Stimulated activated memory B cell treated with anti-CD40 and anti-IgM and Interleukin-4, amounts not matched to agents 10 μg/mL and 1 μg/mL and 100 μg/mL, for 72 hours (primary cell): ENCODE measurements at places on chromosomes 3 and 15.

DNA sequence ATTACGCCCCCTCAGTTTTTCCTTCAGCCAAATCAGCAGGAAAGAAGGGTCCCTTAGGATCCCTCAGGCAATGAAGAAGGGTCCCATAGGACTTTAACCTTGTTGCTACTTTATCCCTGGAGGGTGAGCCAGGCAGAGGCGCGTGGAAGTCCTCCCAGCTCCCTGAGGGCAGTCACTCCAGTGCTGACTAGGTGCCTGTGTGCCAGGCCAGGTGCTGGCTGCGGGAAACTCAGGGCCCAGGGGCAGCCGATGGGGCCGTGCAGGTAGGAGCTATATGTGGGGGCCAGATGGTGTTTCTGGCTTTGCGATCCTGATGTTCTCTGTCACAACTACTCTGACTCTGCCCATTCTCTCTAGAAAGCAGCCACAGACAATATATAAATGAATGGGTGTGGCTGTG, 42.8 kb upstream of the IQSEC1 start:
- no peak overlapping the region for H3K4me3 ChIP-seq
- peaks cover 45% of the 10 kb centered on the region for H3K4me1 ChIP-seq
- peak overlapping the region; percentile 86 for H3K27ac ChIP-seq
- H3K36me3 ChIP-seq, result no peaks in the 10 kb centered on the region
- no peak for ATAC-seq

- no peak overlapping the region for H3K27ac ChIP-seq
- no peaks in the 10 kb centered on the region for H3K36me3 ChIP-seq
- H3K4me1 ChIP-seq, result no peaks in the 10 kb centered on the region
- H3K27me3 ChIP-seq, result peaks cover 19% of the 10 kb centered on the region
- ATAC-seq, result no peak
Observed at GRCh38 chr3:190741788-190742187, 120.7 kb downstream of the GMNC start.

GRCh38 chr15:76206325-76206976, 104.8 kb downstream of the ETFA start:
- no peaks in the 10 kb centered on the region for H3K27me3 ChIP-seq
- H3K36me3 ChIP-seq, result peaks cover 11% of the 10 kb centered on the region
- no peak overlapping the region for H3K4me3 ChIP-seq
- no peak for ATAC-seq

DNA sequence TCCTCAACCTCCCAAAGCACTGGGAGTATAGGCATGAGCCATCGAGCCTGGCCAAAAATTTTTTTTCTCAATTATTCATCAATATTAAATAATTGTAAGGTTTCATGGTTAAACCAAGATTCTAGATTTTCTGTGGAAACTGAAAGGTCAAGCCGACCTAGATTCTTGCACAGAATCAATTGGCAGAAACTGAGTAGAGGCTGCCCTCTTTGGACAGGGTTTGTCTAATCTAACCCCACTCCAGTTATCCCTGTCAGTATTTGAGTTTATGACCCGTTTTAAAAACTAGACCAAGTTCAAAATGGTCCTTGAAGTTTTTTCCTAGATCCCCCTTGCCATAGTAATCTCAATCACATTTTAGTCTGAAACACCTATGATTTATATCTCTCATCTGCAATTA, 8.6 kb upstream of the ADAM10 start:
- ATAC-seq, result no peak
- H3K36me3 ChIP-seq, result no peaks in the 10 kb centered on the region
- no peak overlapping the region for H3K27ac ChIP-seq
- no peaks in the 10 kb centered on the region for H3K27me3 ChIP-seq

DNA sequence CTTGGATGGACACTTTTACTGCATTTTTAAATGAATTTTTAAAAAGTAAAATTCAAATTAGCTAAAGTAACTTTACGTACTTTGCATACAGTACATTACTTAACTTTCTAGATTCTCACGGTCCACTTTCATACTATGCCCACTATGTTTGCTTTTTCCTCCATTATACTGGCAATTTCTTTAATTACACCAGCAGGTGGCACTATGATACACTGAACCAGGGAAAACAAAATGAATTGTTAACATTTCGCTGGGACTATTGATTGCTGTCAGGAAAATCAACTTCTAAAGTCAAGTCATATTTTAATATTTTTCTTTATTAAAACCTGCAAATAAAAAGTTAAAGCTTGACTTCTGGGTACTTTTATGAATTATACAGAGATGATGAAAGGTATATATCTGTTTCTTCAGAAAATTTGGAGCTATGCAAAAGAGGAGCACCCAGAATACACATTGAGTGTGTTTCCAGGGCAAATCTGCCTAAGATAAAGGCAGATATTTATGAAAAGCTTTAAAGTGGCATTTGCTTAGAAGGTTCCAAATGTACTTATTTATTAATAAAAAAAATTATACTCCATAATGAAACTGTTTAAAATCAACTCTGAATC, 21.8 kb upstream of the POU1F1 start:
- peak; percentile 70 for ATAC-seq
- no peaks in the 10 kb centered on the region for H3K27me3 ChIP-seq
- no peaks in the 10 kb centered on the region for H3K36me3 ChIP-seq
- no peak overlapping the region for H3K4me3 ChIP-seq
- H3K4me1 ChIP-seq, result no peaks in the 10 kb centered on the region
- H3K27ac ChIP-seq, result no peak overlapping the region

- no peak overlapping the region for H3K27ac ChIP-seq
- no peak for ATAC-seq
- peak overlapping the region; percentile 37 for H3K4me3 ChIP-seq
- peaks cover 82% of the 10 kb centered on the region for H3K27me3 ChIP-seq
Observed at GRCh38 chr15:88255484-88256278, 858 bp downstream of the NTRK3 start.

DNA sequence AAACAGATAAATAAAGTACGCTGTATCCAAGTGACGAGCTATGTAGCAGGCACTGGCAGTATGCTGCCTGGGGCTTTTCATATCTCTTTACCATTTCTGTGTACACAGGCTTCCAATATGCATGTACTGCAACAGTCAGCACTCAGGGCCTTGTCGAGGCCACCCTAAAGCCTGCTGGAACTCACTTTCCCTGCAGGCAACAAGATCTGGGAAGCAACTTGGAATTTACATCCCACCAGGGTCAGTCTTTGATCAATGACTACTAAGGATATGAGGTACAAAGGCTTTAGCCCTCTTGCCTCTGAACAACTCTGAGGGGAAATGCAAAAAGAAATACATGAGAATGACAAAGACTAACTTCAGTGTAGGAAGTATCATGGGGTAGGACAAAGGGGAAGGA, 101.8 kb upstream of the ARL6 start:
- H3K4me3 ChIP-seq, result no peak overlapping the region
- no peaks in the 10 kb centered on the region for H3K4me1 ChIP-seq
- no peak overlapping the region for H3K27ac ChIP-seq

DNA sequence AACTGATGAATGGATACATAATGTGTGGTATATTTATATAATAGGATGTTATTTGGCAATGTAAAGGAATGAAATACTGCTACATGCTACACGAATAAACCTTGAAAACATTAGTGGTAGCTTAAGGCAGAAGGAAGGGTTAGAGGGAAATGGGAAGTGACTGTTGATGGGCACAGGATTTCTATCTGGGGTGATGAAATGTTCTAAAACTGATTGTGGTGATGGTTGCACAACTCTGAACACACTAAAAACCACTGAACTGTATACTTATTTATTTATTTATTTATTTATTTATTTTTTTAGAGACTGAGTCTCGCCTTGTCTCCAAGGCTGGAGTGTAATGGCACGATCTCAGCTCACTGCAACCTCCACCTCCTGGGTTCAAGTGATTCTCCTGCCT, 24.8 kb upstream of the SHISA5 start:
- no peaks in the 10 kb centered on the region for H3K4me1 ChIP-seq
- H3K36me3 ChIP-seq, result no peaks in the 10 kb centered on the region
- no peak overlapping the region for H3K27ac ChIP-seq
- H3K27me3 ChIP-seq, result no peaks in the 10 kb centered on the region
- ATAC-seq, result no peak

DNA sequence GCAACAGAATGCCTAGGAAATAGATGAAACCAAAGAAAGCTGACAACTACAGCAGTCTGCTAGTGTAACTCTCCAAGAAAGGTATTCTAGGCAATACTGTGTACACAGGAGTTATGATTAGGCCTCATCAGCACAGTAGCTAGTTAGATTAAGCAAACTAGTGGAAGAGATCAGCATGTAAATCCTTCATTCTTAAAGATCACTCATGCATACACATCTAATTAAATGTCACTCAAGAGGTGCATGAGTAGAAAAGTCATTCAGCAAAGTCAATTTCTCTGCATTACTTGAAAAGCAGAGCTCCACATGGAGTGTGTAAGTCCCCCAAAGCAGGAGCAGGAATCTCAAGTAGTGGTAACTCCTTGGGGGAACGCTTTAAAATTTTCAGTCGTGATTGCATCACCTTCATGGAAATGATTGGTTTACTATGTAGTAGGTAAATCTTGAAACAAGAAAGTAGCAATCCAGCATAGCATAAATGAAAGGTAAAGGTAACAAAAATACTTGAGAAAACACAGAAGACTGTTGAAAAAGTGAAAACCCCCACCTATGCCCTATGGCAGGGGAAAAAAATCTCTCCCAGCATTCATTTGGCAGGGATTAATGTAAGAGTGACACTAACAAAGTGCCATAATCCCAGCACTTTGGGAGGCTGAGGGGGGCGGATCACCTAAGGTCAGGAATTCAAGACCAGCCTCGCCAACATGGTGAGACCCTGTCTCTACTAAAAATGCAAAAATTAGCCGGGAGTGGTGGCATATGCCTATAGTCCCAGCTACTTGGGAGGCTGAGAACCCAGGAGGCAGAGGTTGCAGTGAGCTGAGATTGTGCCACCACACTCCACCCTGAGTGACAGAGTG, 29.4 kb upstream of the PPIB start:
- no peak for ATAC-seq
- H3K27me3 ChIP-seq, result no peaks in the 10 kb centered on the region
- H3K4me3 ChIP-seq, result no peak overlapping the region
- no peak overlapping the region for H3K27ac ChIP-seq
- H3K36me3 ChIP-seq, result peaks cover 28% of the 10 kb centered on the region

- H3K4me3 ChIP-seq, result no peak overlapping the region
- no peaks in the 10 kb centered on the region for H3K36me3 ChIP-seq
- H3K27ac ChIP-seq, result no peak overlapping the region
- H3K27me3 ChIP-seq, result peaks cover 37% of the 10 kb centered on the region
Observed at GRCh38 chr3:127549826-127550467, 40.6 kb downstream of the TPRA1 start.

GRCh38 chr3:29643034-29643425, 362.2 kb downstream of the RBMS3 start:
- H3K27ac ChIP-seq, result no peak overlapping the region
- no peaks in the 10 kb centered on the region for H3K27me3 ChIP-seq
- H3K36me3 ChIP-seq, result no peaks in the 10 kb centered on the region
- ATAC-seq, result no peak

- H3K27me3 ChIP-seq, result peaks cover 57% of the 10 kb centered on the region
- ATAC-seq, result no peak
- peaks cover 28% of the 10 kb centered on the region for H3K4me1 ChIP-seq
- no peak overlapping the region for H3K27ac ChIP-seq
- H3K36me3 ChIP-seq, result no peaks in the 10 kb centered on the region
- no peak overlapping the region for H3K4me3 ChIP-seq
Observed at GRCh38 chr3:30352410-30353318, 253.7 kb upstream of the TGFBR2 start.

DNA sequence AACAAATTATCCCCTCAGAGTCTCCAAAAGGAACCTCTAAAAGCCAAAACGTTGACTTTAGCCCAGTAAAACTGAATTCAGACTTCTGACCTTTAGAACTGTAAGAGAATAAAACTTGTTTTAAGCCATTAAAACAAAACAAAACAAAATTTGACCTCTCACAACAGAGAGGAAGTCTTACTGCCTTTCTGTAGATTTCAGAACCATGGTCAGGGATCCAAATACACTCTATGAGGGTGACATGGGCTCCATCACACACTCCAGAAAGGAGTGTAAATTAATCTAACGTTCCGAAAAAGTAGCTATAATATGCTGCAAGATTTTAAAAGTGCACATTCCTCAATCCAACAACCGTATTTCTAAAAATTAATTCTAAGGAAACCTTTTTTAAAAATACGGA, 19.2 kb upstream of the RPL14 start:
- H3K36me3 ChIP-seq, result peaks cover 23% of the 10 kb centered on the region
- ATAC-seq, result no peak
- H3K27ac ChIP-seq, result no peak overlapping the region
- H3K4me1 ChIP-seq, result no peaks in the 10 kb centered on the region
- no peak overlapping the region for H3K4me3 ChIP-seq

DNA sequence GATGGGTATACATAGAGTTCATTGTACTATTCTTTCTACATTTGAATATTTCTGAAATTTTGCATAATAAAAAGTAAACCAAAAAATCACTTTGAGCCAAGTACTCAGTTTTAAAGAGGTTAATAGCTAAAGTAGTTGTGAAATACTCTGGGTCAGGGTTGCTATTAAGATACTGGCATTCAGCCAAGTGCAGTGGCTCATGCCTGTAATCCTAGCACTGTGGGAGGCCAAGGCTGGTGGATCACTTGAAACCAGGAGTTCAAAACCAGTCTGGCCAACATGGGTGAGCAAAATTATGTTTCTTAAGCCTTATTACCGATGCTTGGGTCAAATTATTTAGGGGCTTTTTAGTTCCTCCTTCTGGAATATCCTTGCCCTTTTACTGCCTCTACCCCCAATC, 122.0 kb upstream of the MELTF start:
- no peak overlapping the region for H3K4me3 ChIP-seq
- H3K27me3 ChIP-seq, result no peaks in the 10 kb centered on the region
- no peak for ATAC-seq
- peaks cover 5% of the 10 kb centered on the region for H3K4me1 ChIP-seq
- H3K27ac ChIP-seq, result no peak overlapping the region
- peaks cover 45% of the 10 kb centered on the region for H3K36me3 ChIP-seq

DNA sequence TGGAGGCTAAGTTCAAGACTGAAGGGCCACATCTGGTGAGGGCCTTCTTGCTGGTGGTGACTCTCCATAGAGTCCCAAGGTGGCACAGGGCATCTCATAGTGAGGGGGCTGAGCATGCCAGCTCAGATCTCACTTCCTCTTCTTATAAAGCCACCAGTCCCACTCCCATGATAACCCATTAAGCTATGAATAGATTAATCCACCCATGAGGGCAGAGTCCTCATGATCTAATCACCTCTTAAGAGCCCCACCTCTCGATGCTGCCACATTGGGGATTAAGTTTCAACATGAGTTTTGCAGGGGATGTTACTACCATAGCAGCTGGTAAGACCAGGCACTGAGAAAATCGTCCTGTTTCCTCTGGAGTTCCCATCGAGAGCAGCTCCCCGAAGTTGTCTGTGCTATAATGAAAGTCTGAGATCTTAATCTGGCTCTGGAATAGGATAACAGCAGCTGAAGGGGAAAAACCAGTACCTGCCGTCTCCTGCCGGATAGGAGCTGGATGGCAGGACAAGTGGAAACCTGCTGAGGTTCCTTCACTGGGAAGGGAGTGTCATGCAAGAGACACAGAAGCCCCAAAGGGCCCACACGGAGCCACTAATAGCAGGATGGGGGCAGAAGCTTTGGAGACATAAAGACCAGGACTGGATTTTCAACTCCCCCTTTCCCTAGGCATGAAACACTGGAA, 79.5 kb upstream of the EPHB3 start:
- H3K36me3 ChIP-seq, result no peaks in the 10 kb centered on the region
- ATAC-seq, result no peak
- H3K27ac ChIP-seq, result no peak overlapping the region
- peaks cover 34% of the 10 kb centered on the region for H3K27me3 ChIP-seq
- no peak overlapping the region for H3K4me3 ChIP-seq
